ENCODE measurements at places on chromosomes 2 and 18.

DNA sequence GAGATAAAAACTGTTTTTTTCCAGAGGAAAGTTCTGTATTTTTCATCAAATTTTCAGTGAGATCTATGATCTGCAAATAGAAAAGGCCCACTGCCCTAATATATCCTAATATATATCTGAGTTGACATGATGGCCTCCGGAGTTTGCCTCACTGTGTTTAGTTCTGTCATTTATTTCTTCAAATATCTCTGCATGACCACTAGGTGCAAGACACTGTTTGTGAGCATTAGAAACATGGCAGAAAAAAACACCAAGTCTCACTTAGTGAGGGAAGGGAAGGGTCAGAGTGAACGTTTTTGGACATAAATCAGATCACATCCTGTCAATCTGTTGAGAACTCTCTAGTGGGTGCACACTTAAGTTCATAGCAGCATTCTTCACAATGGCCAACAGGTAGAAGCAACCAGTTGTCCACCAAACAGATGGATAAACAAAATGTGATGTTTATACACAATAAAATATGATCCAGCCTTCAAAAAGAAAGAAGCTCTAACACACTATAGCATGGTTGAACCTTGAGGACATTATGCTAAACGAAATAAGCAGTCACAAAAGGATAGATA, 53.4 kb downstream of the SPIRE1 start:
- no peak for DNase-seq

DNA sequence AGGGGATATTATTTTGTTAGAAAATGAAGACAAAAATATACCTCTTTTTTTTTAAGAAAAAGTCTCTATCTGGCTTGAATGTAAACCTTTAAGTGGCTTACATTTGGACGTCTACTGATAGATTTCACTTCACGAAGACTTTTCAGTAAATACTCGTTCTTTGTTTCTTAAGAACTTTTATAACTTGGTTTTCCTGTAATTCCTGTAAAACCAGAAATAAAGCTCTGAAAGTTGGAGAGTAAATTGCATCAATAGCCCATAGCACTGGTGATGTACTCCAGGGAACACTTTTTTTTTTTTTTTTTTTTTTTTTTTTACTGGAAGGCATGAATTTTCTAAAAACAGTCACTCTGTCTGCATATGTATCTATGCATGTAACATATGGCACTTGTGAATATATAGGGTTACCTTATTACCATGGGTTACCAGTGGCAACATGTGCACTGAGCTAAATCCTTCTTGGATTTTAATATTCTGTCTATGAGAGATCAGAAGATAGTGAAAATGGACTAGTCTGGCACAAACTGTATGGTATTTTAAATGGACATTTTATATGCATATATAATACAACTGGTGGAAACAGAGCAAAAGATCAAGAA, 309.2 kb upstream of the TCF4 start:
- DNase-seq = no peak

GRCh38 chr2:3257166-3257565, 120.5 kb downstream of the EIPR1 start:
- no peak for DNase-seq

GRCh38 chr2:14120376-14120775, 512.1 kb upstream of the LRATD1 start:
- DNase-seq = no peak

DNA sequence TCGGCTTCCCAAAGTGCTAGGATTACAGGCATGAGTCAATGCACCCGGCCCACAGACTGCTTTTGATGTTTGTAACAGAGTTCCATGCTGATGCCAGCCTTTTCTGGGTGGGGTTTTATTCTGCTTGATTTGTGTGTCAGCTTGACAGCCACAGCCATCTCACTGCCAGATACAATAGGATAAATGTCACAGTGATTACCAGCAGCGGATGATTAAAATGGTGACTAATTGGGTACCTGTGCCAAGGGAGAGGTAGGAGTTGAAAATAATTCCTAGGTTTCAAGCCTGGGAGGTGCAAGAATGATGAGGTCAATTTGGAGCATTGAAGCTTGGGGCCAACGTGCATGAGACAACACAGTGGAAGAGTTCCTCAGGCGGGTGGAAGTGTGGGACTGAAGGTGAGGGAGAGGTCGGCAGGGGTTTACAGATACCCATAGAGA, 39.4 kb downstream of the SH2D6 start:
- DNase-seq = no peak

DNA sequence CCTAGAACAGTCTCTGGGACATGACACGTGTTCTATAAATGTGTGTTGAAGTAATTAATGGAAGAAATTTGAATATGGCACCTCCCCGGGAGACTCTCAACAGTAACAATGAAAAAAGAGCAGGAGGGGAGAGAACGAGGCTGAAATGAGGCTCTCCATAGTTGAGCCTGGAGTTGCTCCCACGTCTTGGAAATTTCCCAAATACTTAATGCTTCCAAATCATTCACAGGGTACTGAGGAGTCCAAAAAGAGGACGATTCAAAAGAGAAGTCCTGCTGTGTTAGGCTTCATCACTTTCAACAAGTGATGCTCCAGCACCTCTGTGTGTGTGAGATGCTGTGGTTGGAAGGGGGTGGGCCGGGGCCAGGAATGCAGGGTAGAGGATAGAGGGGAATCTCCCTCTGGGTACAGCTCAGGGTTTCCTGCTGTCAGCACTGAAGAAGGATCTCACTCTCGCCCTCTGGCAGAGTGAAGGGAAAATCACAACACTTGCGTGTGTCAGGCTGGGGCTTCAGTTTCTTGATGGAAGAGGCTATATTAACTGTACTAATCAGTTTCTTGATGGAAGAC, 18.1 kb upstream of the ZNF407 start:
- DNase-seq = no peak

GRCh38 chr2:120720746-120721375, 14.8 kb upstream of the GLI2 start:
- DNase-seq = no peak

- DNase-seq = no peak
These were observed 63.9 kb downstream of the SPRED2 start for GRCh38 chr2:65368468-65368867.

DNA sequence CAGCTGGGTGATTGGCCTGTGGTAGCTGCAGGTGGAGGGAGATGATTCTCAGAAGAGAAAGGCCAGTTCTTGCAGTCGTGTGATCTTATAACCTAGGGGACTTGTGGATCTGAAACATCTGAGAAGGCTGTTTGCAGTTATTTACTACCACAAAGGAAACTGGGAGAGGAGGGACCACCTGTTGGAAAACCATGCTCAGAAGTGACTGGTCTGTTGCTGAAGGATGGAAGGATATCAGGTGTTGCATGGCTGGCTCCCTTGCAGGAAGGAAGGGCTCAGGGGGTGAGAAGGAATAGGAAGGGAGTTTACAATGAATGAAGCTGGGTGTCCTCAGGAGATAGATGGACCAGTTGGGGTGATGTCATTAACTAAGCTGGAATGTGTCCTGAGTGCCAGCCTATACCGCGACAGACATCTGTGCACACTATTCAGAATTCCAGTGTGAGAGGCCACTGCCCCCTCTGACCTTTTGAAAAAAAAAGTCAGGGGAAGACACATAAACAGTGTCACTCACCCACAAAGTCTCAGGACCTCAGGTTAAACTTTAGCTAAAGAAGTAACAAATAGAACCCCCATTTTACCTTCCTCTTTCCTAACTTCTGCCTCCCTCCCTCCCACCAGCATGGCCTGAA, 17.5 kb downstream of the IGFBP2 start:
- DNase-seq = no peak

Measured in suppressor macrophage (primary cell).